Adipocyte (in vitro differentiated cells): ENCODE measurements at places on chromosomes 7 and 10.

GRCh38 chr10:119103903-119104653 lies at the start of gene DENND10:
Gene DENND10 (plus strand): TSS chr10:119104113. CDS start chr10:119104143, 30 bp downstream.
- peak; percentile 95 for DNase-seq

DNA sequence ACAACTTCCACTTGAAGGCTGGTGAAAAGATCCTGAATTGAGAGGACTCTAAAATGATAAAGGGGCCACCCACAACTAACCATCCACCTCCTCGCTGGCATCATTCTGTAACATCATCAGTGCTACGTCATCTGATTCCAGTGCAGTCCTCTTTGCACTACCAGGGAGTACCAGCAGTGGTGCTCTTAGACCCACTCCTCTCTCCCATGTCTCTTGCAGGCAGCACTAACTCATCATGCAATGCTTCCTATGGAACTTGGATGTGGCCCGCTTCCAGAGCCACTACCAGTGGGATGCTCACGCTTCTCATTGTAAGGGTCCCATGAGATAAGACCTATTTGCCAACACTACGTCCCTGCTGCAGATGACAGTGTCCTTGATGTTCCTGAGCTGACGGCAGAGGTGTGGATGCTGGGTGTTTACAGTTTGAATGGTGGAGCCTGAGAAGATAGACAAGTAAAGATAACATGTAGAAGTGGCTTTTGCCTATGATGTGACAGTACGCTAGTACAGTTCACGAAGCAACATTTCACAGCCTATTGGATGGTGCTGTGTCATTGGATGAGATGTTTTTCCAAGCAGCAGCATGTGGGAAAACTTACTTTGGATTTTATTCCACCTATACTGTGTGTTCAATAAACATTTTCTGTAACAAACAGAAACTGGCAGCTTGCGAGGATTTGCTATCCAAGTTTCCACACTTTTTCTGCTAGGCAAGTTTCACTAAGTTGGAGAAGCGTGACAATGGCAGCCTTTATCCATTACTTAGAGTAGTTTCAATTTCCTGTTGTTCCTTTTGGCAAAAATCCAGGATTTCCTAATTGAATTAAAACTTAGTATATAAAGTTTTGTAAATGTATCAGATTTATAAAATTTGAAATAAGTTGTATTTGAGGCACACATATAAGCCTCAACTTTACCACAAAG lies 35.8 kb upstream of the COBL start:
- DNase-seq: no peak

GRCh38 chr10:7593063-7593462 lies 73.7 kb downstream of the ITIH5 start:
- peak; percentile 2 for DNase-seq

DNA sequence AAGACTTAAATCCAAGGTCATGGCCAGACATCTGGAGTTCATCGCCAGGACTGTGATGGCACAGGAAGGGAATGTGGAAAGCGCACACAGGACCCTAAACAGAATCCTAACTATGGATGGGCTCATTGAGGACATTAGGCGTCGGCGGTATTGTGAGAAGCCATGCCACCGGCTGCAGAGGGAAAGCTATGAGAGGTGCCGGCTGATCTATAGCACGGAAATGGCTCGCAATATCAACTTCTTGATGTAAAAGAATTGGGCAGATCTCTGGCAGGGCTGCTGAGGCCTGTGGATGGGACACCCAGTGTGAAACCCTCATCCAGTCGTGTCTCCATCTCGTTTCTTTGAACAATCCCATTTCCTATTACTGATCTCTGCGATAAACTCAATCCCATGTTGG lies 6.3 kb upstream of the CTBP2 start:
- no peak for DNase-seq

DNA sequence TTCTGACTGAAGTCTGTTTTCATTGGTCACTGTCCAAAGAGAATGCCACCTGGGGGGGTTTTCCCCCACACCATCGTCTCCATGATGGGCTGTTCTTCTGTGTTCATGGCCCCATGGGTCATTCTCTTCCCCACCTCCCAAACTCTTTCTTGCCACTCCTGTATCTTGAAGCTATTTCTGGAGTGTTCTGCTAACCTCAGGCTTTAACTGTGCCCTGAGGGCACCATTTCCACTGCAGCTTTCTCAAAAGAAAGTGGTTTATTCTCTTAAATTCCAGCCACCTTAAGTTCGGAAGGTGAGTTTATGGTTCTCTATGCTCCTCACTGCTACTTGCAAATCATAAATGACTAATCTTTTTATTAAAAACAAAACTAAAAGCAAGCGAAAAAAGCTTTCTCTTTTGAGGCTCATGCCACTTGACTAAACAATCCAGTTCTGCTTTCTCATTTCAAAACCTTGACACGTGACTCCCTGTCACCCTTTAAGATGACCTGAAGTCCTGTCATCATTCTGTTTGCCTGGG lies 7.4 kb upstream of the APBB1IP start:
- DNase-seq: no peak

GRCh38 chr10:86964061-86964846 lies 4.0 kb upstream of the ADIRF start:
- DNase-seq: no peak

DNA sequence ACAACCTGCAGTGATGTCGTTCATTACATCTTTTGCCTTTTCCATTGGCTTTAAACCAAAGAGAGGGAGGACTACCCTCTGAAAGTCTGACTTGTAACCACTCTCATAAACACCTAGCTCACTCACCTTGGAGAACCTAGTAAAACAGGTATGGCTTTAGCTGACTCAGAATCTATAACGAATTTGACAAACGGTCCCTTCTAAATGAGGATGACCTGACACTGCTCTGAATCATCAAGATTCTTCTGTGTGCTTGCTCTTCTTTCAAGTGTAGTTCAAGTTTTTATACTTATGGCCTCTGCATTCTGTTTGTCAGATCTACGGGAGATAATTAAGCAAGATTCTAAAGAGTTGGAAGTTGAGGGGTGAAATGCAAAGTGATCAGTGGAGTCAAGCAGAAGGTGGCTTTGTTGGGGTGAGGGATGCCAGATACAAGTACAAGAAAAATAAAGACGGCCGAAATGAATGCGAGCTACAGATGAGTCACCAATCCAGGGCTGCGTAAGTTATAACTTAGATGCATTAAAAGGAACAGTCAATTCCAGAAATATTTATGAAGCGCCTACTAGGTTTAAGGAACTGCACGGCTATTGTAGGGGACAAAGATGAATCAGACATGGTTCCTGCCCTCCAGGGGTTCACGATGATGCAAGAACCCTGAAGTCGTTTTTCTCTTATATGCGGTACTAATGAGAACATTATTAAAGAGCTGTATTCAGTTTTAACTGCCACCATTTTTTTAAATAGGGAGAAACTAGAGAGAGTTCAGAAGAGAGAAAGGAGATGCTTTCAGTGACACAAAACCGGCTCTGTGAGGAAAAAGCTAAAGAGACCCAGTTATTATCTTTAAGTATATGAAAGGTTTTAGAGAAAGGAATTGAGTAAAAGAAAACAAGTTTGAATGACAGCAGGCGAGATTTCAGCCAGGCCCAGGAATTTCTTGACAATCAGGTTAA lies 6.5 kb downstream of the HIPK2 start:
- peak; percentile 86 for DNase-seq

GRCh38 chr7:102284399-102284798 lies 2.3 kb upstream of the SH2B2 start:
- no peak for DNase-seq

GRCh38 chr7:1460821-1461645 lies 1.8 kb upstream of the MICALL2 start:
- DNase-seq: no peak

GRCh38 chr10:70312972-70313371 lies 29.2 kb upstream of the NPFFR1 start:
- DNase-seq: peak; percentile 26

DNA sequence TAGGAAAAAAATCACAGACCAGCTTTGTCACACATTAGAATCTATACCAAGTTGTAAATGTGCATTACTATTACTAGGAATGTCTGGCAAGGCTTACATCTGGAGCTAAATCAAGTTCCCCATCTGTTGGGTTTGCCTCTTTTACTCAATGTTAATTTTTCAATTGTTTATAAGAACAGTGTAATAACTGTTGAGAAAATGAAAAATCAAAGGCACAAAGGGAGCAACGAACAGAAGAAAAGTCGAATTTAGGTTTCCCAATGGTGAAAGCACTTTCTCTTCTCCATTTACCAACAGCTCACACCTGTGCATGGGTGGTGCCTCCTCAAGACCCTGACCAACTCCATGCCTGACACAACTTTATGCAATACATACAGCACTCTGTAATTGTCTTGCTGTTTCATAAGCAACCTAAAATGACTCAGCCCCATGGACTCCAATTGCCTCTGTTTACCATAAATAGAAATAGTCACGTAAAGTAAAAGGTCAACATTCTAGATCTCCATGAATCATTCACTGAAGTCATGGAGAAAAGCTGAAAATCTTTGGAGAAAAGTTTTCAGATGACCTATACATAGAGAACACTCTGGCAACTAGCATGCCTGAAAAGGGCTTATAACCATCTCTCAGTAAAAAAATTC lies 95.5 kb upstream of the KCNIP2 start:
- peak; percentile 93 for DNase-seq

GRCh38 chr7:12323415-12323814 lies 80.2 kb downstream of the VWDE start:
- DNase-seq: no peak

GRCh38 chr7:37923996-37924395 lies 3.6 kb downstream of the EPDR1 start:
- DNase-seq: no peak

DNA sequence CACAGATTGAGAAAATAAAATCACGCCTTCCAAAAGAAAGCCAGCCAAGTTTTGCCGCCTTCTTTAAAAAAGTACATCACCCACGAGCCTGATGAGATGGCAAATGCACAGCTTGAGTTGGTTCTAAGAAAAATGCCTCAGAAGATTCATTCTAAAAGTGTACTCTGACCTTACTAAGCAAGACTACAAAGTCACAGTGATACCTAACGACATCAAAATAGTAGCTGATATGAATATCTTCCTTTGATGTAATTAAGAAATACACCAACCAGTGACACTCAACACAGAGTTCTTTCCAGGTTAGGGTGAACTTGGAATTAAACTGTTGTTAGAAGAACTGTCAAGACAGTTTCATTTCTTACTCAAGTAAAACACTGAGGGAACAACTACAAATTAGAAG lies 78.0 kb upstream of the AMPH start:
- no peak for DNase-seq

DNA sequence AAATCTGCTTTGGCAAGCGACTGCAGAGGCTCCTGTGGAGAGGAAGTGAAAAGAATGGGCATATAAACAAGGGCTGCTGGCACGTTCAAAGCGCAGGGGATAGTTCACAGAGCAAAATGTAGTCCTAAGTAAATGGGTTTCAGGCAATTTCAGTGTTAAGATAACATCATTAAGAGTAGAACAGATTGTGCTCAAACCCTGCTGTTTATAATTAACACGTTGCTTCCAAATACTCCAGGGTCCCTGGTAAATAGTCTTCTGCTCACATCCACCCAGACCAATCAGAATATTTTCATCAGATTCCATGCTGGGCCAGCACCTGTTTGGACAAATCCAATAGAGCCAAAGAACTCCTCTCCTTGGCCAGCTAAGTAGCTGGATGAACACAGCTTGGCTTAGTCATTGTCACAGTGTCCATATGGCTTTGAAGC lies 81.4 kb downstream of the ORC5 start:
- DNase-seq: no peak

GRCh38 chr10:5447056-5447455 lies 34.7 kb downstream of the NET1 start:
- DNase-seq: peak; percentile 64

- DNase-seq: no peak
Measured at GRCh38 chr10:13518076-13518692, 10.6 kb downstream of the BEND7 start.

DNA sequence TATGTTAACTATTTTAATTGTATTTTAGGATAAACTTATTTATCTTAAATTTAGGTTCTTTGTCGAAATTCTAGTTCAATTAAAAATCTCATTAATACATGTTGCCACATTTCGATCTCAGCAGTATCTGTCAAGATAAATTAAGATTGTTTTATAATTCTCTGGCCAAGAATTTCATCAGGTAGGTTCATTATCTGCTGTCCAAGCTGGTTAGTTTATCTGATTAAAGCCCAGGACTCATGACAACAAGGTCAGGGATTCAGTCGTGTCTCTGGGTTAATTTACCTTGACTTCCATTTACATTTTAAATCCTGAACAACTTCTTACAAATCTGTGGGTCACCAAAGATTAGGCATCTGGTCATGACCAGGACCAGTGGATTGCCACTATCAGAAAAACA lies 7.6 kb downstream of the STEAP4 start:
- DNase-seq: no peak

GRCh38 chr7:22680482-22680911 lies 46.5 kb upstream of the IL6 start:
- DNase-seq: no peak

- DNase-seq: peak; percentile 4
Measured at GRCh38 chr7:135420786-135421185, 89.1 kb downstream of the CNOT4 start.

DNA sequence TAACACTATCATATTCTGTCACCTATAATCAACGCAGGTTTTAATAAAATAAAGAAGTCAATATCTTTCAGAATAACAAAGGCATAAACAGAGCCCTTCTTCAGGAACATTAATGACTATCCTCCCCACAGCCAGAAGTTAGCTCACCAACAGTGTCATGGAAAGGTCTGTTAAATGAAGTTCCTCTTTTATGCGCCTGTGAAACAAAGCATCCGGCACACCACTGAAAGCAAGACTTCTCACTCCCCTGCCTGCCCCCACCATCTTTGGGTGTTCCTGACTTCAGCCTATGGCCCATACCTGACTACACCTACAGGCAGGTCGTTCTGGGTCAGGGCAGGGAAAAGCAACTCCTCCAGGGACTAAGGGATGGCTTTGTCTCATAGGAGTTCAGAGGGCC lies 205.4 kb downstream of the FANK1 start:
- DNase-seq: no peak

DNA sequence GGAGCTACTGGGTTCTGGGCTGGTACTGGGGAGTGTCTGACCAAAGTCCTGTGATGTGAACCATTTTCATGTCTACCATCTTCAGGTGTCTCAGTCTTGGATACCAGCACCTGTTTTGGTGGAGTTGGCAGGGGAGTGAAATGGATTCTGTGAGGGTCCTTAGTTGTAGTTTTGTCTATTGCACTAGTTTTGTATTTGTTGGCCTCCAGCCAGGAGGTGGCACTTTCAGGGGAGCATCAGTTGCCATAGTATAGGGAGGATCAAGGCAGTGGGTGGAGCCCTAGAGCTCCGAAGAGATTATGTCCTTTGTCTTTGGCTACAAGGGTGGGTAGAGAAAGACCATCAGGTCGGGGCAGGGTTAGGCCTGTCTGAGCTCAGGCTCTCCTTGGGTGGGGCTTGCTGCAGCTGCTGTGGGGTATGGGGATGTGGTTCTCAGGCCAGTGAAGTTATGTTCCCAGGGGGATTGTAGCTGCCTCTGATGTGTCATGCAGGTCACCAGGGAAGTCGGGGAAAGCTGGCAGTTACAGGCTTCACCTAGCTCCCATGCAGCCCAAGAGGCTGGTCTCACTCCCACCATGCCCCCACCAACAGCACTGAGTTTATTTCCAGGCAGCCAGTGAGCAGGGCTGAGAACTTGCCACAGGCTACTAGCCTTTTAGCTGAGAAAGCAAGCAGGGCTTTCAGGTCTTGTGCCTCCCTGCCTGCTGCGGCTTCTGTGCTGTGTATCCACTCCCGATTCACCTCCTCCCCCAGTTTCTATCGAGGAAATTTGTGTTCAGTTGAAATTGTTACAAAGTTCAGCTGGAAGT lies 153.1 kb downstream of the ZNF365 start:
- DNase-seq: no peak

- no peak for DNase-seq
Measured at GRCh38 chr10:35339942-35340341, 3.6 kb downstream of the CCNY start.
